HuH-7 (cell line): ENCODE measurements at places on chromosomes 2 and 18.

GRCh38 chr2:101844055-101844635 is 146.6 kb downstream of the MAP4K4 start:
- no peak for DNase-seq

GRCh38 chr2:133867166-133867565 is 298.9 kb upstream of the NCKAP5 start:
- DNase-seq: no peak

DNA sequence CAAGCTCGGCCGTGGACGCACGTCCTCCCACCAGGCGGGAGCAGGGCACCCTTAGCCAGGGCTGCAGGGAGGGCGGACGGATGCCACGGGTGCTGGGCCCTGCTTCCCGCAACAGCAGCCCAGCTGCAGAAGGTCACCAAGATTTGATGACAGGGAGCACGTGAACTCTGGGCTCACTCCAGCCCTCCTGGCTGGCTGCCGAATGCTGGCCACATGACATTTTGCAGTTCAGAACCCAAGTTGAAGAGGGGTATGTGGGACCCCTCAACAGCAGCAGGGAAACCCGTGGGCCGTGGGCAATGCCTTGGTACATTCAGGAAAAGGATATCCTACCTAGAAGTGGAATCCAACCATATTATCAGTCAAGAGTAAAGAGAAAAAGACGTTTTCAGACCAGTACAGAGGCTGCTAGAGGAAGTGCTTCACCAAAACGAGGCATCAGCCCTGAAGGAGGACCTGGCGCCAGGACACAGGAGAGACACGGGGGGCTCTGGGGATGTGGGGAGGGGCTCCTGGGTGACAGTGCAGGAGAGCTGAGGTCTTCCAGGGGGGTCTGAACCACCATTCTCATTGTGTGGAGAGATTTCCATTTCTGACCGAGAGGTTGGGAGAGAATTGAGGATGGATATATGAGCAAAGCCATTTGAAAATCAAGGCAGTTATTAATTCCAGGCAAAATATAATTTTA is 107.4 kb upstream of the CTDP1 start:
- DNase-seq: no peak

DNA sequence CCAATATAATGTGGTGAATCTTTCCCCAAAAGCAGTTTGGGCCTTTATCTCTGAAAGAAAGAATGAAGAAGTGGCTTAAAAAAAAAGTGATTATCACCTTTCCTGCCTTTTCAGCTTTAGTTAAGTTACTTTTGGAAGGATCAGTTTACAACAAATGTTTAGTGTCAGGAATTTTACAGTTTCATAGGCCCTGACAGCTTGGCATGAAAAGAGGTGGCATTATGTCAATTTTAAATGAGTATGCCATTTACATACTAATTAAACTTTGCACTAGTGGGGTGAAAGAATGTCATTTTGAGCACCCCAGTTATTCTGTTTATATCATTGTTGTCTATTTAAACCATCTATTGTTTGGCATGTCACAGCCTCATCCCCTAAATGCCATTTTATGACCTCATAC is 763.5 kb upstream of the FANCL start:
- no peak for DNase-seq

DNA sequence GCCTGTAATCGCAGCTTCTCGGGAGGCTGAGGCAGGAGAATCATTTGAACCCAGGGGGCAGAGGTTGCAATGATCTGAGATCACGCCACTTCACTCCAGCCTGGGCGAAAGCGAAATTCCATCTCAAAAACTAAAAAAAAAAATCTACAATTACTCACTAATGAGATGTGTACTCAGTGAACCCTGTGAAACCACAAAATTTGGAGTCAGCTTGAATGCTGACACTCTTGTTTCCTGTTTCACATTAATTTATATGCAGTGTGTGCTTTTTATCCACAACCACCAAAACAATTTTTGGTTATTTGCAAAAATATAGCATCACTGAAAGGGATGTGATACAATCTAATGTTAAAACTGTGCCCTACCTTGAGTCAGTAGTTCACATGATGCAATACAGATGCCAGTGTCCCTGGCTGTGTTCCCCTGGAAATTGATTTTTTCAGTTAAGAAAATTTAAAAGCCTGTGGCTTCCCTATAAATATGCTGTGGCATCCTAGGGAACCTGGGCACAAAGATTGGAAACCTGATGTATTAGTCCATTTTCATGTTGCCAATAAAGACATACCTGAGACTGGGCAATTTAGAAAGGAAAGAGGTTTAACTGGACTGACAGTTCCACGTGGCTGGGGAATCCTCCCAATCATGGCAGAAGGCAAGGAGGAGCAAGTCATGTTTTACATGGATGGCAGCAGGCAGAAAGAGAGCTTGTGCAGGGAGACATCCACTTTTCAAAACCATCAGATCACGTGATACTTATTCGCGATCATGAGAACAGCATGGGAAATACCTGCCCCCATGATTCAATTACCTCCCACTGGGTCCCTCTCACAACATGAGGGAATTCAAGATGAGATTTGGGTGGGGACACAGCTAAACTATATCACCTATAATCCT is 337.5 kb upstream of the NT5C1B start:
- DNase-seq: no peak
